ENCODE measurements at places on chromosomes 6 and 20.

GRCh38 chr20:36313926-36314325 lies 7.8 kb downstream of the DLGAP4 start:
- no peak for DNase-seq

DNA sequence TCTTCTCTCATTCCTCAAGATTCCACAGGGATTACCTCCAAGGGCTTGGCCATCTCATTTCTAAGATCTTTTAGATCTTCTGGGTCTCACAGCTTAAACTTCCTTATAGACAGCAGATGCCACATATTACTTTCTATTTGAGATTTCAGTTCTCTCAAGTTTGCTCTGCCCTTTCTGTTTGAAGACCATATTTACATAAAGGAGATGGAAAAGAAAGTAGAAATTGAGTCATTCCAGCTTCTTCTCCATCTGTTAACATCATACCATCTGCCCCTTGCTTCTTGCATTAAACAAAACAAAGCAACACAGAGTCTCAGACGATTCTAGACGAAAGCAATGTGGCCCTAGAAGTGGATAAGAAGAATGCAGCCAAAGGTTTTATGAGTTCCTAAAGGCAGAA lies 203.4 kb downstream of the TTLL2 start:
- no peak for DNase-seq

GRCh38 chr6:28807682-28808280 lies 116.0 kb downstream of the TRIM27 start:
- DNase-seq, result peak; percentile 72

GRCh38 chr20:62691487-62691886 lies 17.1 kb upstream of the NTSR1 start:
- no peak for DNase-seq

- peak; percentile 59 for DNase-seq
These were observed 19.2 kb upstream of the GLP1R start for GRCh38 chr6:39029156-39030011.

DNA sequence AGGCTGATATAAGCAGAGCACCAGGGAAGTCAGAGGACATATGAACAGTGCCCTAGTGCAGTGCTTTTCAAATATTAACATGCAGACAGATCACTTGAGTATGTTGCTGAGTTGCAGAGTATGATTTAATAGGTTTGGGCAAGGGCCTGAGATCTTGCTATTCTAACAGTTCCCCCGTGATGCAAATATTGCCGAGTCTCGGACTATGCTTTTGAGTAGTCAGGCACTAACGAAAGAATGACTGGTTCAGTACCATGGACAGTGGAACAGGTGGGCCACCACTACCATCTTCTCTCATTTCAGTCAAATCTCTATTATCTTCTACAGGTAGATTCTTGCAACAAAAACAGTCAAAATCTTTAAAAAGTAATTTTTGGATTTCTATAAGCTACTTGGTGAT lies 3.7 kb upstream of the TMEM200A start:
- peak; percentile 42 for DNase-seq

GRCh38 chr6:46932526-46933319 lies 11.0 kb upstream of the ADGRF5 start:
- no peak for DNase-seq

DNA sequence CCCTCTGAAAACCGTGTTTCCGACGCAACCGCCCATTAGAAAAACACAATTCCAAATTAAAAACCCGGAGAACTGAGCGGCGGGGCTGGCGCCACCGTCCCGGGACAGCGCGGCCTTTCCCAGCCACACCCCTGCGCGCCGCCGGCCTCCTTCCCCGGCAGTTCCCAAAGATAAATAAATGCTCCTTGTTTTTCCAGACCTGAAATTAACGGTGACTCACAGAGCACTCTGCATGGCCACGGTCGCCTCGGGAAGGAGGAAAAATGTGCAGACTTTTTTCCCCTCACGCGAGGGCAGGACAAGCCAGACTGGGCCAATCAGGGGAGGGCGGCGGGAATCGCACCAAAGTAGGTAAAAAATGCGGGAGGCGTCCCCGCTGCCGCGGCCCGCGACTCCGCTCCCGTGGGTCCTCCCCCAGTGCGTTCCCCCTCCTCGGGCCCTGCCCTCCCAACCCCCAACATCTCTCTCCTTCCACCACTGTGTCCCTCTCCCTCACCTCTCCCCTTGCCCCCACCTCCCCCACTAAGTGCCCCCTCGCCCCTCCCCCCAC lies 828 bp upstream of the DSTN start:
- DNase-seq, result peak; percentile 71

GRCh38 chr6:34516391-34517324 lies 39.5 kb downstream of the SPDEF start:
- no peak for DNase-seq

DNA sequence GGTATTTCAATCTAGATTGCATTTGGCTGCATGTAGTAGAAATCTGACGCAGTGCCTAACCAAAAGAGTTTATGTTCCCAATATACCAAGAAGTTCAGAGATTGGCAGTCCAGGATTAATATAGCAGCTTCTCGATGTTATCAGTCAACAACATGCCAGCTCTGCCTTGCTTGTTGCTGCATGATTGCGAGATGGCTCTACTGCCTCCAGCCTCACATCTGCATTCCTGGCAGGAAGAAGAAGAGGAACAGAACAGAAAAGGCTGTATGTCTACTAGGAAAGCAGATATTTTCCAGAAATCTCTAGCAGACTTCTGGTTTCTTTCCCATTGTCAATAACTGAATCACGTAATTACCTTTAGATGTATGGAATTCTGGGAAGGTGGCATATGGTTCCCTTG lies 60.8 kb downstream of the SLC35D3 start:
- DNase-seq, result no peak

DNA sequence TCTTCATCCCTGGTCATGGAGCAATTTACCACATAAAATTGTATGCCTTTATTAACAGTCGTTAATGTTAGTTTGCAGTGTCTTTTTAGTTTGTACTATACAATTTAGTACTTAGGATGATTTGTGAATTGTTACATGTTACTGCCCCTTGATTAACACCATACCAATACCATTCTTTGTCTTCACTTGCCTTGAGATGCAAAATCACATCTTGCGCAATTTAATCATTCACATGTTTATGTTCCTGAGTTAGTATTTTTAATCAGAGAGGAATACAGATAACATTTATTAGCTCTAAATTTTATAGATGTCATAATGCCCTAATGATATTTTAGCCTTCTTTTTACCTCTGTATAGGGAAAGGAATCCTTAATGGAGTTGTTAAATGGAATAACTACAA lies 114.1 kb downstream of the SCAF8 start:
- DNase-seq, result no peak

DNA sequence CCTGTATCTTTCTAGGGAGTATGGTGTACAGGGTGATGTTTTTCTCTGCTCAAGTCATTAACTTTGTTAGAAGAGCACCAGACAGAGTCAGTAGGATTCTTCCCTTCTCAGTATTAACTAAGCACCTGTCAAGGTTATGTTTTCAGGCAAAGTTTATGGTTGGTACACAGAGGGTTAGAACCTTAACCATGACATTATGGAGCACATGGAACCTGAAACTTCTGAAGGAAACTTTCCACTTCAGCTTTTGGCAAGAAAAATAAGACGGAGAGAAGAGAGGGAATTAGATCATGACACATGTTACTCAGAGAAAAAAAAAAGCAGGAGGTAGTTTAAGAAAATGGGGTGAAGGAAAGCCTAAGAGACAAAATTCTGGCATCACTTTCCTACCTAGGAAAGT lies 112.9 kb upstream of the PDE7B start:
- no peak for DNase-seq

DNA sequence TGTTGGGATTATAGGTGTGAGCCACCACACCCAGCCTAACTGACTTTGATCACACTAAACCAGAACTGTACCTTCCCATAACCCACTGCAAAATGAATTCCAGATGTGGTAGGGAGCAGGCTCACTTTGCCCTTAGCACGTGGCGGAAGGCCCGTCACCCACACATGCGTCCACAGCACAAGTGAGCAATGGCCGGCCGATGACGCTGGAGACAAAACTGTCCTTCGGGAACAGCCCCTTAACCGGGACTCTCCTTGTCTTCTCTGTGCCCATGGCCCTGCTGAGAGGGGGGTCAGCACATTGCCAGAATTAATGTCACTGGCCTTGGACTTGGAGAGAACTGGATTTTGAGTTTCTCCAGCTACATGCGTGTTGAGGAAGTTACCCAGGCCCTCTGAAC lies 107.2 kb downstream of the TOX2 start:
- no peak for DNase-seq

DNA sequence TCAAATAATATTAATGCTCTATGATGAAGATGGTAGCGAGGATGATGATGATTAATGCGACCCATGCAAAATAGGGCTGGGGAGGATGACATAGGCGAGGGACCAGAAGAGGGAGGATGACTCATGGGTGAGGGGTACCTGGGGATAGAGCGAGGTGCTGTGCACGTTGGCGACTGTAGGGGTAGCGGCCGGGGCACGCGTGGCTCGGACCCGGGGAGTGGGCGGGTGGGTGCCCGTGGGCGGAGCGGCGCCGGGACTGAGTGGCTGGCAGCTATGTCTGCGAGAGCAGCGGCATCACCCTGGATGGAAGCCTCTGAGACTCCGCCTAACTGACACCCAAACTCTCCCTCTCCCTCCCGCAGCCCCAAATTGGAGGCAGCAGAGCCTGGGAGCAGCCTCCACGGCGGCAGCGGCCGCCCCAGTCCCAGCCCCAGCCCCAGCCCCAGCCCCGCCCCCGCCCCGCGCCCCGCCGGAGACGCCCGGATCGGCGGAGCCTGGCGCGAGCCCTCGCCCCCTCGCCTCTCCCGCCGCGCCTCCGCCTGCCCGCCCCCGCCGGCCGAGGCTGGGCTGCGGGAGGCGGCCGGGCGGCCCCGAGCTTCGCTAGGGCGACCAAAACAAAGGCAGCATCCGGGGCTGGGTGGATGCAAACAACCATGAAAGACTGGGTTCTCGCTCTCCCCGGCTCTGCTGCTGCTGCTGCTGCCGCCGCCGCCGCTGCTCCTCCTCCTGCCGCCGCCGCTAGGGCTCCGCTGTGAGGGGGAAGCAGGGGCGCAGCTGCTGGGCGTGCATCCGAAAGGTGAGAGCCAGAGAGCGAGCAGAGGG lies at the start of gene RIMS1:
TSS of gene RIMS1 (plus strand) at position 367 of the 822 bp plus-strand sequence. CDS start 474 bp downstream, outside the sequence.
- DNase-seq, result peak; percentile 77

GRCh38 chr6:71404145-71404966 lies 115.7 kb downstream of the OGFRL1 start:
- no peak for DNase-seq

DNA sequence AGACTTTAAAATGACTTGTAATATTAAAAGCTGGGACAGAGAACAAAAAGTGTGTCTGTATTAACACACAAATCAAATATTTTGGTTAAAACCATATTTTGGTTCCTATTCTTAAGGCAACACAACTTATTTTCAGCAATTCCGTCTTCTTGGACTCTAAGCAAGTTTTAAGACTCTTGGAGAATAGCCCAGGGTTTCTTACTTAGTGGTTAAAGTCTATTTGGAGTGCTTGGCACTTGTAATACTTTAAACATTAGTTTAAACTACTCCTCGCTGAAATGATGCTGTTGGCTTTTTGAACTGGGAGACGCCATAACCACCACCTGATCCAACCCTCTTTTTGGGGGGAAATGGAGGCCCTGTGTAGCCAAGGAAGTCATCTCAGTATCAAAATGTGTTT lies 109.7 kb upstream of the GMDS start:
- DNase-seq, result no peak

DNA sequence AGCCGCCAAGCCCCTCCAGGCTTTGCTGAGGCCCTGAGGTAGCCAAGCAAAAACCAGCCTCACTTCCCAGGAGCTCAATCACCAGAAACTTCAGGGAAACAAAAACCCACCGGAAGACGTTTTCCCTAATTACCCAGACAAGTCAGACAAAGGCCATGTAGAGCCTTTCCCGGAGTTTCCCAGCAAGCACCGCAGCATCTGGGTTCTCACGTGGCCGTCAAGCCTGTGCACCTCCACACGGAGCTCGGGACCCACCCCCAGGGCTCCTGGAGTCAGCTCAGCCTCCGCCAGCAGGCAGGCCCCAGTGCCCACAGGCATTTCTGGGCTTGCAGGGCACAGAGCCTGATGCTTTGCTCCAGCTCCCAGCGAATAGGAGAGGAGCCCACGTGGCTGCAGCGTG lies 10.1 kb upstream of the MRGBP start:
- DNase-seq, result no peak

Data from nephron progenitor cell (in vitro differentiated cells).